ENCODE measurements at places on chromosomes 6 and 20. TPM values are rescaled to one million over a fixed set of nuclear protein-coding genes. Genes with fewer than 3 reads are reported as not detected.

DNA sequence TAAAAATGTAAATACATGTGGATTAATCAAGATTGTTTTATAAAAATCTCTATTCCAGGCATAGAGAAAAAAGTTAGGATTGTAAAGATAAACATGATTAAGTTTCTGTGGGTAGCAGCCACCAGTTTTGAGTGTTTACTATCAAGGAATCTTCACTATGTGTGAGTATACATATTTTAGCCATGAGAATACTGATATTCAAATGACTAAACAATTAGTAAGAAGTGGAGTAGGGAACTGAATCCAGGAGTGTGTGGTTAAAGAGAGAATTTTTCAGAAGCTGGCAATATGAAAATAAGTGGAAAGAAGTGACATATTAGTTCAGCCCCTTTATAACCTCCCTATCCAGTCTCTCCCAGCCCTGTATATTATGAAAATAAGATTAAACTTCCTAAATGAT is 10.3 kb downstream of the ELOVL2 start:
- no peak for DNase-seq

CST4 gene
- total RNA-seq = not detected

DNA sequence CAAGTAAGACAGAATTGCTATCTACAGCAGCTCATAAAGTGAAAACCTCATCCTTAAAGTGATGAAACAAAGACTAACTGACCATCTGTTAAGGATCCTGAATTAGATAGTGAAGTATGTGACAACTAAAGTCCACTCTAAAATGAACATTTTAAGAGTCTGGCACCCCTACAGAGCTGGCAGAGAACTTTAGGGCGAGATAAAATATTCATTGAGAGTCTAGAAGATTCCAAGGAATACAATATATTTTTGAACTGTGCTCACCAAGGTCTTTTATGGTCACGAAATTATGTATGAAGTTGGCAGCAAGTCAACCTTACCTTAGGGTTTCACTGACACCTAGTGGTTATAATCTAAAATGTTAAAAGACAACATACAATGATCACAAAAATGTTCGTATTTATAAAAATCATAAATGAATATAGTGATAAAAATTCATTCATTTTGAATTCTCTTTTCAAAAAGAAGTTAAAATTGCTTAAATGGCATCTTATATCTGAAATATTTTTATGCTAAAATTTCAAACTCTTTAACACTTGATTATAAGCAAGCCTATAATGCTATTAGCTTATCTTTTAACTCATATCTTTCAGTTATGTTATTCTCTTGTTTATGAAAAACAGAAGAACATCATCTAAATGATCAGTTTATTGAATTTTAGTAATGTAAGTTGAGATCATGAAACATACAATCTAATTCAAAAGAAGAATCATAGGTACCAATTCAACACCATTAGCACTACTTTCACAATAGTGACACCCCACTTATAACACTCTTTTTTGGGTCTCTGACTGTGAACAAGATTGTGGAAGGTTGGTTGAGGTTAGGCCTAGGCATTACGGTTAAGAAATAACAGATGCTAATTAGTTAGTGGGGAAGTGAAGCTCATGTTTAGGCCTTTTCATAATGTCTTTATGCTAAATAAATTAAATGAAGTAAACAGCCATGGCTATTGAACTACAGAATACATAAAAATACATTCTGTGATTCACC is 27.5 kb downstream of the RSPH3 start:
- DNase-seq = peak; percentile 55

DNA sequence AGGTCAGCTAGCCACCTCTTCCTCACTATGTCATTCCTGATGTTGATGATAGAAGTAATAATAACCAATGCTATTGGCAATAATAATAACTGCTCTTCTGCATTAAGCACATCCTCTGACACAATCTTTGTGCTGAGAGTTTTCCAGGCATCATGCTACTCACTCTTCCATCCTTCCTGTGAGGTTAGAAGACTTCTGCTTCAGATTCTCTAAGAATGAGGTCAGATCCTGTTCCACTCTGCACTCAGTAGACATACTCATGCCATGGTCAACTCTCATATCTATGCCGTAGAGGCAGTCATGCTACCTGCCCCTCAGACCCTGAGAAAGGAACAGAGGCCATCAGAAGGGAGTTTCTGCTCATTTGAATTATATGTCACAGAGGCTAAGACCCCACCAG is 98.1 kb upstream of the TOP1 start:
- no peak for DNase-seq

DNA sequence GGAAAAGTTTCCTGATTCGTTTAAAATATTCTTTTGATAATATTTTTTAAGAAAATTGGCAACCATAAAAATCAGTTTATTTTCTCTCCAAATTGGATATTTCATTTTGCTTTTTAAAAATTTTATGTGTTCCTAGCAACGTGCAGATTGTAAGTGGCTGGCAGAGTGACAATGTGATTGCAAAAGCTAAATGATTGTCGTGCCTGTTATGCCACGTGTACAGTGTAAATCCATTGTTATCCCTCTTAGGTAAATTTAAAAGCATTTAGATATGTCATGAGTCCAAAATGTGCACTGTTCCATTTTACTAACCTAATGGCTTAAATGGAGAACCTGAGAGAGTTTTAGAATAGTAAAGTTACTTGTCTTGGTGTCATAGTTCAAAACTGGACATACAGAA is 94.4 kb upstream of the ADGRF4 start:
- DNase-seq = no peak

MDFI gene
- 35.5 TPM for total RNA-seq

DNA sequence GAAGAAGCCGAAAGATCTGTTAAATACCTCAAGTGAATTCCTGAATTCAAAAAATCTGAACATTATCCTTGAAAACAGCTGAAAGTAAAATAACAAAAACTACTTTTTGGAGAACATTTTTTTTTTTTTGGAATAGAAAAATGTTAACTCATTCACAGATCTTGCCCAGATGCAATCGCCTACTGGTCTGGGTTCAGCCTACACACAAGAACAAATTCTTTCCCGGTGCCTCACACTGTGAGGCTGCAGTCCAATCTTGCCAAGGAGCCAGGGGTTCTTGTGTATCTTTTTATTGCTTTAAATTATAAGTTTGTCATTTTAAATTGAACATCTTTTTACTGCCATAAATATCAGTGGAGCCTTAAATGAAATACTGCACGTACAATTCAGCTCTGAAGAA is 41.2 kb upstream of the TMEM200A start:
- DNase-seq = no peak

DNA sequence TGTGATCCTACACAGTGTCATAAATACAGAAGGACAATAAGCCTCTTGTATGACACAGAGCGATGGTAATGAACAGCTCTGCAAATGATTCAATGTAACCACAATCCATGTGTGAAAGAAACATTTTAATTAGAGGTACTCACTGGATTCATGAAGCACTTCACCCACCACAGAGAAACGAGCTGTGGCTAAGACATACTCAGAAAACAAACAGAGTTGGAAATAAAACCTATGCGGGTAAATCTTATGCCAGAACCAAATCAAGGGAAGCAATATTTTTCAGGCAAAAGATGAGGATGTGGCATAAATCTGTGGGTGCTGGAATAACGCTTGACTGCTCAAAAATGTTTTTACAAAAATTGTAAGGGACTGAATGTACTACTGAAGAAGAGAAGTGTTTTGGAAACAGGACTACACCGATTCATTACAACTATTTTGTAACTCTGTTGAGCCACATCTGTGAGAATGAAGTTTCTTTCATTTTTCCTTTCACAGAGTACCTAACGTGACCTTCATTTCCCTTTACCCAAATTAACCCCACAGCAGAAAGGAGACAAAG is 112.1 kb downstream of the WDR27 start:
- no peak for DNase-seq

DNA sequence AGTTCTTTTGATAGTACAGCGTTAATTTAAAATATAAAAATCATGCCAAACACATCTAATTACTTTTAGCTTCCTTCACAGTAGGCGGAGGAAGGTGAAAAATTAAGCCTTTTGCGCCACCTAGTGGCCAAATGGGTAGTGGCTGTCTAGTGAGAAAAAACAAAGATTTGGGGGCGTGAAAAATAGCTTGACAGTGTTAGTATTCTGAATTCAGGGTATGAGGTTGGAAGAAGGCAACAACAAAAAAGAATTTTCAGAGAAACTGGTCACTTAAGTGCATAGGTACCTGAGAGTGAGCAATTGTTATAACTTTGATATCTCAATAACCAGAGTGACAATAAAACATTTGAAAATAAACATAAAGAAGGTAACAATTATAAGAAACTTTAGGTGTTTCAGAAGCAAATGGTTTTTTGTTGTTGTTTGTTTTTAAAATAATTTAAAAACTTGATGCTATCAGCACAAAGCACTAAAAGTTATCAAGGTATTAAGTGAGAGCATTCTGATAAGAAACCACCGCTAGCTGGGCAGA is 14.3 kb downstream of the PSMB9 start:
- peak; percentile 63 for DNase-seq

TOX2 gene
- total RNA-seq = 39.6 TPM

DNA sequence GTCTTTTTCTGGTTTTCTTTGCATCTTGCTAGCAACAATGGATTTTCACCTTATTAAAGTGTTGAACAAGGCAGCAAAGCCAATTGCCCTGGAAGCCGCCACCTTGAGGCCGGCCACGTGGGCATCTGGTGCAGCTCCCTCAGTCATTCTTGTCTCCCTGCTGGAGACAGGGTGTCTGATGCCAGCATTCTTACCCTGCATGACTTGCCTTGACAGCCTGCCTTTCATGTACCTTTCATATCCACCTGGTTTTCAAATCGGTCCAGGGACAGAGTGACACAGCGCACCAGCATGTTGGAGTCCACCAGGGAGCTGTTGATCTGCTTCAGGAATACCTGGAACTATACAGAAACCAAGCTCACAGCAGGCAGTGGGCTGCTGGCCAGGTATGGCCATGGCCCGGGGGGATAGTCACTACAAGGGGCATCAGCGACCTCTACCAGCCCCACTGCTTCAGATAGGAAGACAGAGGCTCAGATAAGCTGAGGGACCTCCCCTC is 49.8 kb downstream of the MYH7B start:
- DNase-seq = no peak

TTK gene
- 46.3 TPM for total RNA-seq

SLC16A10 gene
- 8.3 TPM for total RNA-seq

GRCh38 chr6:142284419-142284818 is 17.4 kb upstream of the ADGRG6 start:
- no peak for DNase-seq

CEP43 gene
- total RNA-seq = 15.8 TPM

DNA sequence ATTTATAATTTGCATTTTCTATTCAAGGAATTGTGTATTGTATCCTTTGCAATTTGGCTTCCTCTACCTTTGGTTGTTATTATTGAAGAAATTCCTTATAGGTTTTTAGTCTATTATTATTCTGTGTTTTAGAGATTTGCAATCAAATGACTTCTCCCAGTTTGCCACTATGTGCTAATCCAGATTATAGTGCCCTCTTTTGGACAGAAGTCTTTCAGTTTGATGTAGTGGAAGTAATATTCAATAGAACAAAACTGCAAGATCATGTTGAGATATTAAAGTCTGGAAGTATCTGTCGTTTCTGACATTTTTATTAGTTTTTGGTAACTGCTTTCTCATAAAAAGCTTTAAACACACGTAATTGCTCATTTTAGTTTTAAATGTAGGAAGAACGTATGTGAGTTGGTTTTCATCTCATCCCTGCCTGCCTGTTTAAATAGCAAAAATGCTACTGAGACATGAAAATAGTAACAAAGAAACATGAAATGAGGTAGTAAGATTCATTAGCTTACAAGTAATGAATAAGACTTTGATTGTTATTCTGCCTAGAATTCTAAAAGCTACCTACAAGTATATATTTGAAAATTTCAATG is 72.8 kb downstream of the RTN4IP1 start:
- no peak for DNase-seq

- no peak for DNase-seq
Measured at GRCh38 chr6:136323431-136324112, 33.9 kb upstream of the BCLAF1 start.

- no peak for DNase-seq
Measured at GRCh38 chr6:131568726-131569125, 4.3 kb upstream of the ARG1 start.

DNA sequence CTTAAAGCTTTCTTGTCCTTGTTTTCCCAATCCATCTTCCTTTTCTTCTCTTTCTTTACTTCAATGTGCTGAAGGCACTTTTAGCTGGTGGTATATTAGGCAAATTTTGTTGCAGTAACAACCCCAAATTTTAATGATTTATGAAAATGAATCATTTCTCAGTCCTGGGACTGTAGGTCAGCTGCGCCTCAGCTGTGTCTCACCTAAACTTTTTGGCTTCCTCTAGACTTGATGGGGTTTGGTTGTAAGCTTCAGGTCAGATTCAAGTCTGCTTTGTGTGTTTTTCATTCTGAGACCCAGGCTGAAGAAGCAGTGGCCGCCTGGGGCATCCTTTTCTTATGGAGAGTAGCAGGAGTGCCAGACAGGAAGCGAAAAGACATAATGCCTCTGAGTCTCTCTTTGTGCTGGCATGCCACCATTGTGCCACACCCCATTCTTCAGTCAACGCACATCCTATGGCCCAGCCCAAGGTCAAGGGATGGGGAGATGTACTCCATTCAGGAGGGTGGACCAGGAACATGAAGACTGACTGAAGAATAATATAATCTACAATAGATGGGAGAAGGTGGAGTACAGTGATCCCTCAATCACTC is 28.9 kb upstream of the CD83 start:
- no peak for DNase-seq

UNC5CL gene
- 2.2 TPM for total RNA-seq

DNA sequence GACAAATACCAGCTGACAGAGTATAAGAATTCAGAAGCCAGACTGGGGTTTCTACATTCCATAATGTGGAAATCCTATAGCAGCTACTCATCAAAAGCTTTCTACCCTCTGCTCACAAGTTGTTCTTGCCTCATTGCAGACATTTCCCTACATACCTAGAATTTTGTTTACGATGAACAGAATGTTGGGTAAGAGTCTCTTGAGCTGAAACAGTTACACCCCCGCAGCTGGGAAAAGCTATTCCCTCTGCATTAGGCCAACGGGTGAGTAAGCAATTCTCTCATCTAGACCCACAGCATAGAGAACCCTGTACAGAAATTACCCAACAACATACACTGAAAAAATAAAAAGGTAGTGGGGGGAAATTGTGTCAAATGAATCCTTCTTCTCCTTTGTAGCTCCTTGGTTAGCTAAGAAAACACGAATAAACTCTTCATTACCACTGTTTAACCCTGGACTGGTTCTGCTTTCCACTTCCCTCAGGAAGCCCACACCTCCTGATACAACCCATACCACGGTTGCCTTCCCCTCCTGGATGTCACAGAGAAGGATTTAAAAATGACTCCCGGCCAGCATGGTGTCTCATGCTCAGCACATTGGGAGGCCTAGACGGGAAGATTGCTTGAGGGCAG is 215.0 kb upstream of the SHLD1 start:
- no peak for DNase-seq

ZBTB46 gene
- total RNA-seq = 10.7 TPM

- DNase-seq = no peak
Measured at GRCh38 chr20:32319100-32319499, 39.0 kb upstream of the ASXL1 start.

- peak; percentile 33 for DNase-seq
Measured at GRCh38 chr6:3159805-3160781, 2.7 kb upstream of the TUBB2A start.

- peak; percentile 54 for DNase-seq
Measured at GRCh38 chr20:47181056-47181862, 175.2 kb downstream of the ZMYND8 start.
